ENCODE measurements at places on chromosomes 3 and 15.

GRCh38 chr3:127888156-127888555 is 26.9 kb upstream of the KBTBD12 start:
- DNase-seq, result no peak

DNA sequence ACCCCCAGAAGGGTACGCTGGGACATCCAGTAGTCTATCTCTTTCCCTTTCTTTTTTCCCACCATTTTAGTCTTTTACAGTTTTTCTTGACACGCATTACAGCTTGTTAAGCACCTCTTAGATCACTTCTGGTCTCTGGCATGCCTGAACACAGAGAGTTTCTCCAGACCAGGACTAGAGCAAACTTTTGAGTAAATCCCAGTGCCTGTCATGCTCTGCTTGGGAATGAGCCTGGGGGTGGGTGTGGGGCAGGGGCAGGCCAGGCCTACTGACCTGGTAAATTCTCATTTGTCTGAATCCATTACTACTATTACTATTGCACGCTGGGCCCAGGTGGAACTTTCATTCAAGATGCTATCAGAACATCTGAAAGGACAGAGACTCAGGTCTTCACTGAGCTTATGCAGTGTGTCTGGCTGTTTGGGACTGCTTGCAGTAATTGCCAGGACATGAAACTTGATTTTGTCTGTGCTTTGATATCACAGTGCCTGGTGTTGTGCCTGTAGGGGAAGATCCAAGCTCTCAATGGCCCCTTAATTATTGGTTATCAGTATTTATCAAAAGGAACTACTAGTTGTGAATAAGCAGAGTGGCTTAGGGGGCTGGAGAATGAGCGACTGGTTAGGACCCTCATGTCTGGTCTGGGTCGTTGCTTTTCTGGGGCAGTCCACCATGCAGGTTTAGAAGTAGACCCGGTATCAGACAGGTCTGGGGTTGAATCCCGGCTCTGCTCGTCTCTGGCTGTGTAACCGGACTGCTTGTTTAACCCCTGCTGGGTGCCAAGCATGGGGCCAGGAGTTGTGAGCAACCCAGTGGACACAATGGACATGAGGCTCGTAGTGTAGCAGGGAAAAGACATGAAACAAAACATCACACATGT is 196.1 kb upstream of the TLE3 start:
- no peak for DNase-seq

GRCh38 chr15:46502667-46503066 is 867.8 kb downstream of the SQOR start:
- no peak for DNase-seq

GRCh38 chr3:77072232-77072631 is 32.3 kb downstream of the ROBO2 start:
- DNase-seq, result no peak

DNA sequence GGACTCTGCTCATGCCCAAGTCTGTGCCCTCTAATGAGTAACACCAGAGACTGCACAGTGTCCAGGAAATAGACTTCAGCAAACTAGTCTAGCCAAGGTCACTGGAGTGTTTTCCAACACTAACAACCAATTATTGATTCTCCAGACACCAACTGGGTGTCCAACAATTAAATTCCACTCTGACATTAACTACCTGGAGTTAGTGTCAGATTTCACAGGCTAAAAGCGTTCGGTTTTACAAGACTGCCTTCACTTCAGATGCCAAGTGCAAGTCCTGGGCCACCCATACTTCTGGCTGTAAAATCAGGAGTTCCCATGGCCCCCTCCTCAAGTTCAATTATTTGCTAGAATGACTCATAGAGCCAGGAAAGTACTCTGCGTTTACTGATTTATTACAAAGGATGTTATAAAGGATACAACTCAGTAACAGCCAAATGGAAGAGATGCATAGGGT is 20.8 kb upstream of the CFAP161 start:
- DNase-seq, result no peak

GRCh38 chr3:187150599-187150998 is 11.3 kb upstream of the RPL39L start:
- DNase-seq, result peak; percentile 55

GRCh38 chr3:59518283-59519055 is 468.6 kb upstream of the CFAP20DC start:
- no peak for DNase-seq

DNA sequence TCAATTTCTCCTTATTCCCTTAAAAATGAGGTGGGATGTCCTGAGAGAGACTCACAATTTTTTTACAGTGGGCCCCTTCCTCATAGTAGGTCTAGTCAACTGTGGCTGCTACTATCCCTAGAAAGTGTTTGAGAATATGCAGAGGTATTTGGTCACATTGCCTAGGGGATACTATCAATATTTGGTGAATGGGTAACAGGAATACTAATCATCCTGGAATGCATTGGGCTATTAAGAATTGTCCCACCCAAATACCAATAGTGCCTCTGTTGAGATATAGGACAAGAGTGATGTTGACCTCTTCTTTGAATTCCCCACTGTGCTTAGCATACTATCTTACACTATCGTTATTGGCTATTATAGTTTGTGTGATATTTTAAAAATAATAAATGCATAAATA is 389.4 kb downstream of the DIPK2A start:
- no peak for DNase-seq

DNA sequence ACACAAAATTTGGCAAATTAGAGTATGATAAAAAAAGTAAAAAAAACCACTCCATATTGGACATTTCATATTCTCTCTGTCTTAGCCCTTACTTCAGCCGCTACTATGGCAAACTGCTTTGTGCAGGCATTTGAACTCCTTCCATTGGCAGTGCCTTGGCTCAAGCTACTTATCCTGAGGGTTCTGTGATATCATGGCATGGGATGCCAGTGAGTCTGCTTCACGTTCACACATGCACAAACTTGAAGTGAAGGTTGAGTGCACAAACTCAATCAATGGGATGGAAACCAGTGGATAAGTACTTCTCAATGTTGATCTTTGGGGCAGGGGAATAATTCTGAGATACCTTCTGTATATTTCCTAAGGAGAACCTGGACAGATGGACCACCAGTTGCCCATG is 117.2 kb downstream of the IL20RB start:
- DNase-seq, result no peak

- no peak for DNase-seq
These were observed 400.9 kb downstream of the PLOD2 start for GRCh38 chr3:145760036-145760435.

GRCh38 chr15:41876689-41877088 is 17.2 kb downstream of the SPTBN5 start:
- DNase-seq, result no peak

All from naive B cell (primary cell).